Renal cortical epithelial cell (primary cell): ENCODE measurements at places on chromosomes 16 and 17. TPM values are rescaled to one million over a fixed set of nuclear protein-coding genes. Genes with fewer than 3 reads are reported as not detected.
A peak's percentile ranks its signal among the peaks of the same experiment; 100 is the strongest.

Gene ZKSCAN2
- total RNA-seq, result 2.6 and 10.4 TPM in 2 replicates

GRCh38 chr16:87740441-87740840, 25.3 kb downstream of the KLHDC4 start:
- no peak for DNase-seq

DNA sequence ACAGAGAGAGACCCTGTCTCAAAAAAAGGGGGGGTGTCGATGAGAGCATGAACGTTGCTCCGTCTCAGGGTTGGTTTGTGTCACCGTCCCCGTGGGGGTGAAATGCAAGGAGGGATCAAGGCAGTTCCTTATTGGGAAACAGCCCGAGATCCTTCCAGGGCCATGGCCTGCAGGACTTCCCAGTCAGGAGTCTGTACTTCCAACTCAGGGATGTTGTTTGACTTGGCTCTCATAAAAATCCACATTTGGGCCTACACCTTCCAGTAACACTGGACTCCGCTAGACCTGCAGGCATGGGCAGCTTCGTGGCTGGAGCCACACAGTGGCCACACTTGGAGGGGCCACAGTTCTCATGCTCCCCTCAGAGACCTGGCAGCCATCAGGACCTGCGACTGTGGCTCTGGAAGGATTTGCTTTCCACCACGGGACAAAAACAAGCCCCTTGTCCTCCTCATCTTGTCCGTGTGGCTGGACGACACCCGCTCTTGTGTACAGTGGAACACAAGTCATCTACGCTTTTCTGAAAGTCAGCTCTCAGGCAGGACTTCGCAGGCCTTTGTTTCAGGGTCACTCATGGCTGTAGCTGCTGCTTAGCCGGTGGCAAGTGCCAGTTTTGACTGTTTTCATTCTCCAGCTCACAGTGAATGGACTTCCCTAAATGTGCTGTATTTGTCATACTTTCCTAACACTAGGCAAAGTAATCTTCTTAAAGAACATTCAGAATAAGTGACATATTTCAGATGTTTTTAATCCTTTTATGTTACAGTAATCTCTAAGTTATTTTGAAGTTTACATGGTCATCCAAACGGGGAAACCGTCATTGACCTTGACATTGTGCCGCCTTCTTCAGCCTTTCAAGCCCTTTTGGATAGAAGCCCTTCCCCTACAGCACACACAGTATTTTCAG, 24.2 kb upstream of the IL17C start:
- DNase-seq, result no peak

DNA sequence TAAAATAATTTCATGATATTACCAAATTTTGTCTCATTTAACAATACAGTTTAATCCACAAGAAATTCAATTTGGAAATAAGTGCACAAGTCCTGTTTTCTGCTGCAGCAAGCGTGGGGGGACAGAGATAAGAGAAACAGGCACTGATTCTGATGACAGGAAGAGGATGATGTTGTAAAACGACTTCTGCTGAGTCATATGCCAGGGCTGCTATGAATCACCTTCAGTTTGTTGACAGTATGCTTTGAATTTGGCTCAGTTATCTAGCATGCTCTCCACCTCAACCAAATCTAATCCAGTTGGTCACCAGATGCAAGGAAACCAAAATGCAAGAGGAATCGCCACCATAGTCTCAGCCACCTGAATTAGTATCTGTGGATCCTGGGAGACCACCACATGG, 244.1 kb upstream of the MON1B start:
- DNase-seq, result peak; percentile 86

- no peak for DNase-seq
Observed at GRCh38 chr16:62872339-62872738, 836.1 kb upstream of the CDH8 start.

- peak; percentile 36 for DNase-seq
Observed at GRCh38 chr17:2102931-2103809, 48.3 kb downstream of the HIC1 start.
